H1 (cell line): ENCODE measurements at places on chromosomes 12 and 14. TPM values are rescaled to one million over a fixed set of nuclear protein-coding genes. Genes with fewer than 3 reads are reported as not detected.

- DNase-seq = no peak
These were observed 30.8 kb upstream of the PNMA1 start for GRCh38 chr14:73744874-73745529.

DNA sequence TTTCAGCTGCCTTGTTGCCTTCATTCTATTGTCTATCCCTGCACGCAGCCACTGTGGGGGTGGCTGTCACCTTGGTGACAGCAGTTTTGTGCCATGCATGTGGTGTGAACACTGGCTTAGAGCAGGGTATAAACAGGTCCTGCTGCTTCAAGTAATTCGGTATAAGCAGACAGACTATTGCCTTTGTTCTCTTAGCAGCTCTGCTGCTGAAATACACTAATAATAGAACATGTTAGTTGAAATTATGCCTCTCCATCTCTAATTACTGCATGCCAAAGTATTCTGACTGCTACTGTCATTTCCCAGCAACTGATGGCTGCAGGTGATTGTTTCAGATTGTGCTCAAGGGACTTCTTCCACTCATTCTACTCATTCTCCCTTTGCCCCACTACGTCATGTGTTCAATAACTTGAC, 34.6 kb downstream of the PTPRO start:
- no peak for DNase-seq

DNA sequence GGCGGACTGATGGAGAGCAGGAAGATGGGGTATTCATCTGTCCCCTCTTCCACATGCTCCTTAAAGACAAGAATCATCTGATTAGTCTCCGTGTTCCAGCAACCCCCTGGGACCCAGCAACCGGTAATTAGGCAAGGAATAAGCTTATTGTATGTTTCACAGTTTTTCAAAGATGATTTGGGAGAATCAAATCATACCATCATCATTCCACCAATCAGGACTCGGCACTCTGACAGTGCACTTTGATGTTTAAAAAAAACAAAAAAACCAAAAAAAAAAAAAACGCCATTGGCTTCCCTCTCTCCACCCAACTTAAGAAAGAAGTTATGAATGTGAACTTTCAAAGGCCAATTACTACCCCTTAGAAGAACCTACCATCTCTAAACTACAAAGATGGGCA, 1.3 kb upstream of the DYNC1H1 start:
- DNase-seq = no peak

DNA sequence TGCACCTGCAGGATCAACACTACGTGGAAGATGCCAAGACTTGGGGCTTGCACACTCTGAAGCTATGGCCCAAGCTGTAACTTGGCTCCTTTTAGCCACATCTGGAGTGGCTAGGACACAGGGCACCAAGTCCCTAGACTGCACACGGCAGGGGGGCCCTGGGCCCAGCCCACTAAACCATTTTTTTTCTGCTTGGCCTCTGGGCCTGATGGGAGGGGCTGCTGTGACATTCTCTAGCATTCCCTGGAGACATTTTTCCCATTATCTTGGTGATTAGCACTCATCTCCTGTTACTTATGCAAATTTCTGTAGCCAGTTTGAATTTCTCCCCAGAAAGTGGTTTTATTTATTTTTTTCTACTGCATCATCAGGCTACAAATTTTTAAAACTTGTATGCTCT, 1080.7 kb downstream of the LRFN5 start:
- DNase-seq = no peak

DNA sequence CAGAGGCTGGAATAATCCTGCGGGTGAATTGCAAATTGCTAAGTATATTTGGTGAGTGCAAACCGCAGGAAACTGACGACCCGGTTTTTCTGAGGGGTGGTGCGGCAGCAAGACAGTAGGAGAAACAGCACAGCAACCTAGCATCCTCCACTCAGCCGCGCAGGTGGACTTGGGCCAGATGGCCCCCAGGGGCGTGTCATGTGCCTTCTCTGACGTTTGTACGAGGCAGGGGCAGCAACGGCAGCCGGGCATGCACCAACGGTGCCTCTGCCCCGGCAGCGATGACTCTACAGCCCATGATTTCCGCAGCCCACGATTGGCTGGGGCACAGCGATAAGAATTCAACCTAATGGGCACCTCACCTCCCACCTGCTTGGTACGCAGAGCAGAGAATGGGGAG, 11.1 kb upstream of the CLEC2A start:
- DNase-seq = no peak

- no peak for DNase-seq
These were observed 9.9 kb upstream of the HAUS4 start for GRCh38 chr14:22966783-22967269.

The IGF1 gene
- not detected in 2 replicates for polyA plus RNA-seq

The KRT83 gene
- polyA plus RNA-seq = not detected in 2 replicates
